ENCODE measurements at places on chromosomes 12 and 14.

DNA sequence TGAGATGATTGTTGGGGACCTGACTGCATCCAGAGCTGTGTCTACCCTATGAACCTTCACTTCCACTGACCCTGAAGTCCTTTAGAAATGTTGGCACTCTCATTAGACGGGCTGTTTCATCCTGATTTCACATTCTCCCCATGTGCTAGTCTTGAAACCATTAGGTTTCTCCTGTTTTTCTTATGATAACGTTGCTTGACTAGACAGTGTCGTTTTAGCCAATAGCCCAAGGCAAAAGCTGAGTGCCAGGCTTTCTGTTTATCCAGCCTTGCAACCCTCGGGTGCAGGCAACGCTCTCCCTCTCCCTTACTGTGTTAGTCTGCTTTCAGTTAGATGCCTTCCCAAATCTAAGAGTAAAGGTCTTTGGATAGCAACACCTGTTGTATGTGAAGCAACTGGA lies 30.1 kb downstream of the DACT1 start:
- DNase-seq = no peak

DNA sequence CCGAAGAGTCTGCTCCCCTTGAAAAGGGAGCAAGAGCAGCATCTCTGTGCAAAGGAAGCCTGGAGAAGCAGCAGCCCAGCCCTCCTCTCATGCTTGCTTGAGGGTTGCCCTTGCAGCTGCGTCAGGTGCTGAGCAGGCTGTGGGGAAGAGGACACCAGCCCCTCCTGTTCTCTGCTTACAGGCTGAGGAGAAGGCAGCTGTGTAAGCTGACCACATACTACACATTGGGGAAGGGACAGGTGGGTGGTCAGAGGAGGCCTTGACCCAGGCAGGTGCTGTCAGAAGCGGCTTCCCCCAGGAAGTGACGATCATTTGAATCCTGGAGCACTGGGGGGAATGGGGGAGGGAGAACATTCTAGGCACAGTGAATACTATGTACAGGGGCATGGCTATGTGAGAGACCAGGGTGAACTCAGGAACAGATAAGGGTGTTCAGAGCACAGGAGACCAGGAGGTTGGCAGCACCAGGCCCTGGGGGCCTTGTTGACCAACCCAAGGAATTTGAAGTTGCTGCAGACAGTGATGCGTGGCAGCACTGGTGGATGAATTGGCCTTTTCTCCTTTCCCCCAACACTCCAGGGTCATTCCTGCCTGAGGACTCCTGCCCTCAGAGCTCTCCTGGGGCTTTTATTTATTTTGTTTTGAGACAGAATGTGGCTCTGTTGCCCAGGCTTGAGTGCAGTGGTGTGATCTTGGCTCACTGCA lies 2.7 kb upstream of the KLC1 start:
- DNase-seq = peak; percentile 36

GRCh38 chr12:130850418-130851021 lies 11.5 kb upstream of the STX2 start:
- DNase-seq = no peak

DNA sequence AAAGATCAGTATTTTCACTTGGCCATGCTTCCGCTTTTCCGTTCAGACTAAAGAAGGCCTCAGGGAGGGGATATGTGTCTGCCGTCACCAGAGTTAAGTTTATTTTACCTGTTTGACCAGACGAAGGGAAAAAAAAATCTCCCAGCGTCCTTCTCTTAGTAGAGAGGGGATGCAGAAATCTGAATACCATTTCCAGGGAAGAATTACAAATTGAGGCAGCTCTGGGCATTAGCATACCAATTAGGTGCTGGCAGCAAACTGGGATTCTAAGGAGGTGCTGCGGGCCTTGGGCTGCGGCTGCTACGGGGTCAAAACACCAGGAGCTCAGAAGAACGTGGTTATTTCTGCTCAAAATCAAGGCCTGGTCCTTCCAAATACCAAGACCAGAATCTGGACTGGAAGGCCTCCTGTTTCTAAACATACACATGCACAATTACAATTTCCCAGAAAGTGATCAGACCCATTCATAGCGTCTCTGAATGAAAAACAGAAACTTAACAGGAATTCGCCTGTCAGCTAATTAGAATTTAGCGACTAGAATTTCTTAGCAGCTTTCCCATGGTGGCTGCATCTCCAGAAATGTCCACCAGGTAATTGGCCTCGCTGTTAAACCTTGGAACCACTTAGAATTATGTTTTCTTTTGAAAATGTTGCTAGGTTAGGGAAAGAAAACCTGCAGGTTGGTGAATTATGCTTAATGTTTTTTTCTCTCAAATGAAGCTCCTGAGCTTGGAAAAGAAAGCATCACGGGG lies 617.0 kb downstream of the VRK1 start:
- DNase-seq = no peak

GRCh38 chr12:79643821-79644220 lies 46.9 kb downstream of the PAWR start:
- no peak for DNase-seq

- no peak for DNase-seq
These were observed 117.2 kb downstream of the PPM1H start for GRCh38 chr12:62817556-62818271.

DNA sequence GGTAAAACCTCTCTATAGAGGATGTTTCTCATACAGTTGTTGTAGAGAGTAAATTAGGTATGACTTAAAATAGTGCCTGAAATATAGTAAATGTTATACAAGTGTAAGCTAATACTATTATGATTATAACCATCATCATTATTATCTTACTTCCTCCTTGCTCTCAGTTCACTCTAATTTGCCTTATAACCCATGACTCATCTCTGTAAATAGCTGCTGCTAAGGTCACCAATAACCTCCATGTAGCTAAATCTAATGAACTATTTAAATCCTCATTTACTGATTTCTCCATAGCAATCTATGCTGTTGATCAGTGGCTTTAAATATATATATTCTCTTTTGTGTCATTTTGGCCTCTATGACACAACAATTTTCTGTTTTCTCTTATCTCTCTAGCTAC lies 109.6 kb downstream of the RMST start:
- DNase-seq = no peak

GRCh38 chr12:52912711-52913430 lies 8.0 kb upstream of the KRT8 start:
- no peak for DNase-seq

- DNase-seq = peak; percentile 25
These were observed 33.9 kb upstream of the FAM222A start for GRCh38 chr12:109679501-109680263.

GRCh38 chr14:35231207-35231760 lies 60.9 kb upstream of the PSMA6 start:
- no peak for DNase-seq

DNA sequence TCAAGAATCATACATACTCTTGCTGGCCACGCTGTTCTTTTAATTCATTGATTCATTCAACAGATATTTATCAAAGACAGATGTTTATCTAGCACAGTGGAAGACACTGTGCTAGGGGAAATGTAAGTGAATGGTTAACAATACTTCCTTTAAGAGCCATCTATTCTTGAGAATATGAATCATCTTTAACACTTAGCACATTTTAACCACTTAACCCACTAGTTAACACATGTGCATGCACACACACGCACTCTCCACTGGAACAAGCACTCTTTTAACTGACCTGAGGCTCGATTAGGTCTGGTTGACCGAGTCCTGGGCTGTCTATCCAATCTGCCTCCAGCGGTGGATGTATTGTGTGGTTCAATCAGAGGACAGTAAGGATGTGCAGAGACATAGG lies 34.6 kb downstream of the LMNTD1 start:
- no peak for DNase-seq

DNA sequence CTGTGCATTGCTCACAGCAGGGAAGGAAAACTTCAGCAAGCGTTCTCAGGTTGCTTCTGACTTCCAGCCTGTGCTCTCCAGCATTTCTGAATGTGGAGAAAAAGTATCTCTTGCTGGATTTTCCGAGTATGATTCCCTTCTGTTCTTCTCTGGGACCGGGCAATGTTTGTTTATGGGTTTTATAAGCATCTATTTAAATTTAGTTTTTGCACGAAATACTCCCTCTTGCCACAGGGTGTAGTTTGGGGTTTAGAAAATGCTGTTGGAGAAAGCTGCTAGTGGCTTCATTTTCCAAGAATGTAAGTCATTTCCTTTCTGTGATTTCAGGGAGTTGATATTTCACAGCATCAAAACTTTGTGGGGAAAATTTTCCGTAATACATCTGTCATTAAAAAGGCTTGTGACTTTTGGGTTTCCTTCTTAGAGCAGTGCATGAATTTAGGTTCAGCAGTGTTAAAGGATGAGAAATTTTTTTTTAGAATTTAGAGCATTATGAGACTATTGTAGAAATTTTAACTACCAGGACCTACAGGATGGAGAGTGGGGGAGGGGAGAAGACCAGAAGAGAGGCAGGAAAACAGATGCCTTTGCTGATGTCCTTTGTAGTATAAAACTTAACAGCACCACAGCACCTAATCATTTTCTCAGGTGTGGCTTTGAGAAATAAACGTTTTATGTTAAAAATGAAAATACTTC lies 1.5 kb downstream of the FRMD6 start:
- DNase-seq = no peak

DNA sequence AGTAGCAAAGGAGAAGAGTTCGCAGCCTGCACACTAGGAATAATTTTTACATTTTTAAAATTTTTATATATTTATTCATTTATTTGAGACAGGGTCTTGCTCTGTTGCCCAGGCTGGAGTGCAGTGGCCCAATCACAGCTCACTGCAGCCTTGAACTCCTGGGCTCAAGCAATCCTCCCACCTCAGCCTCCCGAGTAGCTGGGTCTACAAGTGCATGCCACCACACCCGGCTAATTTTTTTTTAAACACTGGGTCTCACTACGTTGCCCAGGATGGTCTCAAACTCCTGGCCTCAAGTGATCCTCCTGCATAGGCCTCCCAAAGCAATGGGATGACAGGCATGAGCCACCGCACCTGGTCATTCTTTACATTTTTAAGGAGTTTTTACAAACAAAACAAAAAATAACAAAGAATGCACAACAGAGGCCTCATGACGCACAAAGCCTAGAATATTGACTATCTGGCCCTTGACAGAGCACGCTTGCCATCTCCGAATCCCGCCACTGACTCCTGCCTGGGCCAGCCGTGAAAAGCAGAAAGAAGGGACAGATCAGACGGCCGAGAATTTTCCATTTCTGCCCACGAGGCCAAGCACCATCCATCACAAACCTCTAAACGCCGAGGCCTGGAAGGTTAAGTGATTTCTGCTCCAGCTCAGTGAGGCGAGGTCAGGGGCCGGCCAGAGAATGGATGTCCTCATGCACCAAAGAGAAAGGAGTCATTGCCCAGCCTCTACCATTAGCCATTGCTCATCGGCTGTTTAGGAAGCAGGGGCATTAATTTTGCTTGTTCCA lies 120.0 kb downstream of the SCARB1 start:
- DNase-seq = no peak

GRCh38 chr14:37089410-37089809 lies 83.0 kb downstream of the SLC25A21 start:
- no peak for DNase-seq

GRCh38 chr12:67433385-67434175 lies 164.4 kb downstream of the CAND1 start:
- no peak for DNase-seq

DNA sequence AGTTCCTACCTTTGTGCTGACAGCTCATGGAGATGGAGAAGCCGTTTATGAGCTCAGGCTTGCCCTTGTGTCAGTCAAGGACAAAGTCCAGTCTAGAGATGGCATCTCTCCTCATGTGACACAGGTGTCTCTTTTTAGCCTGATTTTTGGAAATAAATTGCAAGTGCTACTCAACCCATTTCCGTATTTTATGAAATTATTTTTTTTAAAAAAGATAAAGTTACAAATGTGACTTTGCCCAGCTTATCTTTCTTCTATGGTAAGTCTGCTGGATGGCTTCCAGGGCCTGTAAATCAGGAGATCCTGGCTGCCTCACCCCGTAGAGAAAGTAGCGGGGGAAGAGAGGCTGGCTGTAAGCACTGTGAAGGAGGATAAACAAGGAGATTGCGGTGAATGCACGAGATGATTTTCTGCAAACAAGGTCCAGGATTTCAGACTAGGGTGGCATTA lies 169.7 kb downstream of the MYRFL start:
- DNase-seq = no peak

DNA sequence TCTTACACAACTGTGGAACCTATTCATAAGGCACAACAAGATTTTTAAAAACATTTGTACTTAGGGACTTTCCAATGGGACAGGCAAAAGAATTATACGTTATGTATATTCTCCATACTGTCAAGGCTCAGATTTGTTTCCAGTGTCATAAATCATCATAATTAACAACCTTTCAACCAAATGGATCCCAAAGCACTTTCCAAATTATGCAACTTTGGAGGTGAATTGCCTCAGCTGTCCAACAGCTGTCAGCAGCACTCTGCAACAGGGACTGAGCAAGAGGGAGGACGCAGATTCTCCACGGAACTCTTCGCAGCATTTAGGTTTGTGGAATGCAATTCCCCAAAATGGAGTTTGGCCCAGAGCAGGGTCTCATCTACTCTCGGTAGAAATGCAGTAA lies 186.6 kb downstream of the PAX9 start:
- no peak for DNase-seq

- no peak for DNase-seq
These were observed at the start of gene LTBR for GRCh38 chr12:6383572-6384498. Gene LTBR, plus strand, starts transcription at chr12:6384162. Its CDS starts 197 bp downstream, at chr12:6384359.

GRCh38 chr12:98224584-98225221 lies 290.7 kb upstream of the TMPO start:
- no peak for DNase-seq

- no peak for DNase-seq
These were observed 17.8 kb downstream of the EIF2S1 start for GRCh38 chr14:67377916-67378315.

DNA sequence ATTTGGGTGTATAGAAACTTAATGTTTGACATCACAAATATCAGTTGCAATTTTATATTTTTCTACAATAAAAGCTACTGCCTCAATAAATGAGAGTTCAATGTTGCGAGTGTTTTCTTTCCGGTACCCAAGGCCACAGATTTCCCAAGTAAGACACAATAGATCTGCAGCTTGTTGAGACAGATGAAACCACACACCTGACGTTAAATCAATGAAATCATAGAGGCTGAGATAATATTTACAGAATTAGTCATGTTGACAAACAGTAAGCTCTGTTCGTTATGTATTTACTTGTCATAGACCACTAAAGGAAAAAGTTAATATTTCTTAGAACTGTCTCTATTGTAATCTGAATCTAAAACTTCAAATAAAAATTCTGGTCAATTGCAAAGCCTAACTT lies 49.2 kb upstream of the PTHLH start:
- DNase-seq = no peak

DNA sequence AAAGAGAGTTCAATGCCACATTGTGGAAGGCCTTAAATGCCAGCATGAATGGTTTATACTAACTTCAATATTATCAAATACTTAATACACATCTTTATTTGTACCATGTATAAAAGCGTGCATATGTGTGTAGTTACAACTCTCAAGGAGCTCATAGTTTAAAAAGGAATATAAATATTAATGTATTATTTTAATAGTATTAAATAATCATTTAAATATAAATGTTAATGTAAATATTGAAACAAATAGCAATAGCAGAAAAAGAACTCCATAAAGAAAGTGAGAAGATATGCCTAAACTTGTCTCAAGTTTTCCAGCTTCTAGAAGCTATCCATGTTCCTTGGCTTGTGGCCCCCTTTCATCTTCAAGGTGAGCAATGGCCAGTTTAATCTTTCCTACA lies 182.0 kb downstream of the FOXA1 start:
- no peak for DNase-seq
